ENCODE measurements at places on chromosomes 5 and 9.

GRCh38 chr5:149280802-149281201 is 9.1 kb downstream of the AFAP1L1 start:
- no peak for DNase-seq

DNA sequence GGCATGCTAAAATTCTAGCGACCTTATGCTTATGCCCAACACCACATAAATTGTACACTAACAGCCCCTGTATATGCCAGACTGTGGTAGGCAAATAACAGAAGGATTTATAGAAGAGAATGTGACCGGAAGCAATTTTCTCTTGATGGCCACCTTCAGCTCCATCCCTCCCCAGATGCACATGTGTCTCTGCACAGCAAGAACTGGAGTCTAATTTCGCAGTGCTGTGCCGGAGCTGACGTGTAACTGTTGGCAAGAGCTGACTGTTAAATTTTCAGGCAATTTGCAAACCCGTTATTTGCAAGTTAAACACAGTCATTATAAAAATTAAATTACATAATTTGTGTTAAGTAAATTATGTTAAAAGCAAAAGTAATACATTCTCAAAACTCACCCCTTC is 48.4 kb downstream of the PCA3 start:
- DNase-seq, result no peak

- DNase-seq, result no peak
Measured at GRCh38 chr5:7794311-7794710, 56.6 kb downstream of the CFAP90 start.

- DNase-seq, result no peak
Measured at GRCh38 chr9:136713550-136713949, 1.2 kb downstream of the DIPK1B start.

- DNase-seq, result no peak
Measured at GRCh38 chr5:177233206-177233605, 70.3 kb downstream of the RAB24 start.

GRCh38 chr9:98406469-98406868 is 151.0 kb upstream of the TBC1D2 start:
- no peak for DNase-seq

GRCh38 chr5:116303810-116304209 is 219.0 kb downstream of the COMMD10 start:
- no peak for DNase-seq

- no peak for DNase-seq
Measured at GRCh38 chr5:50694027-50694590, 27.7 kb downstream of the PARP8 start.

GRCh38 chr9:6232336-6232945 is 16.8 kb downstream of the IL33 start:
- DNase-seq, result no peak

- no peak for DNase-seq
Measured at GRCh38 chr5:10619649-10620048, 55.8 kb downstream of the ANKRD33B start.

- DNase-seq, result no peak
Measured at GRCh38 chr5:54091307-54092130, 218.9 kb downstream of the ARL15 start.

DNA sequence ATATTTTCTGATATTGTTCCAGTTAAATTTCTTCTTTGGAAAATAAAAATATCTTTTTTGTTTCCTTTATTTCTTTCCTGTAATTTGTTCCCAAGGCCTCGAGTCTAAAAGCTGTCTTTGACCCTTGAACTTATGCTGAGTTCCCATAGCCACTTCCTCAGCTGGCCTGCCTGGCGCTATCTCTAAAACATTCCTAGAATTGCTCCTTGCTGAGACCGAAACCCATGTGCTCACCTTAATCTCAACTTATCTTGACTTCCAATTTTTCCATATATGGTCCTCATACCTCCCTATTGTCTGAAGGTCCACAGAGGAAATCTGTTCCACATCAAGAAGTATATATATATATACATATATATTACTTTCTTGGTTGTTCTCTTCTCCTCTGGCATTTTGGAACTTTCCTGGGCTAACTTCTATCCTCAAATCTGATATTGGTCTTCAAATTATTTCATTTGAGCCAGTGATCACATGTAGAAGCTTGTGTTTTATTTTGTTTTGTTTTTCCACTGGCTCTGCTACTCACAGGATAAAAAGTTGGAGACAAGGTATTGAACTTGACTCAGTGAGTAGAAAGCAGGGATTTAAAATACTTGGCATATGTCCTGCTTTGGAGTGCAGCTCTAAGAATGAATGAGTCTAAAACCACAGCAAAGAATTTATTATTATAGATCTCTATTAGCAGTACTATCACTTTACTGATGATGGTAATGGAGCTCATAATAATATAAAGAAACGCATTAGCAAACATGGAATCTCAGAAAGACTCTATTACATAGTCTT is 45.2 kb downstream of the ENC1 start:
- no peak for DNase-seq

DNA sequence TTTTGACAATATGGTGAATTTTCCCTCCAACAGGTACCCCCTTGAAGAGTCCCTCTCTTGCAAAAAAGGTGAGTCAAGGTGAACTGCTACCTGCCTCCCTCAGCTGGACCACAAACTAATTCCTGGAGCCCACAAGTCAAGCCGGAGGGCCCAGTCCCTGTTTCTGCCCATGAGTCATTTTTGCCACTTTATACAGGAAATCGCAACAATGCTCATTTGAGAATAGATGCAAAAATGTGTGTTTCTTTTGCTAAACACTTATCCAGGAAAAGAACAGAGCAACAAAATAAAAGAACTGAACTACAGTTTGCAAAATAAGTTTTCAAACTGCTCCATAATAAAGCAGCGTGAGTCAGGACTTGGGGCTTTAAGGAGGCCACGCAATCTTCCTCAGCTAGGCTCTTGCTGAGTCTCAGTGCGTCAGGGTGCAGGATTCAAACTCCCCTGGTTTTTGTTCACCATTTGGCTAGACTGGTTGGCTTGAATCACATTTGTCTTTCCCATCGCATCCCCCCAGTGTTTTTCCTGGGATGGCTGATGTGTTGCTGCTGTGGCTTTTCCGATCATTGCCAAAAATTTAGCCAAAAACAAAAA is 102.7 kb downstream of the GOLPH3 start:
- no peak for DNase-seq

DNA sequence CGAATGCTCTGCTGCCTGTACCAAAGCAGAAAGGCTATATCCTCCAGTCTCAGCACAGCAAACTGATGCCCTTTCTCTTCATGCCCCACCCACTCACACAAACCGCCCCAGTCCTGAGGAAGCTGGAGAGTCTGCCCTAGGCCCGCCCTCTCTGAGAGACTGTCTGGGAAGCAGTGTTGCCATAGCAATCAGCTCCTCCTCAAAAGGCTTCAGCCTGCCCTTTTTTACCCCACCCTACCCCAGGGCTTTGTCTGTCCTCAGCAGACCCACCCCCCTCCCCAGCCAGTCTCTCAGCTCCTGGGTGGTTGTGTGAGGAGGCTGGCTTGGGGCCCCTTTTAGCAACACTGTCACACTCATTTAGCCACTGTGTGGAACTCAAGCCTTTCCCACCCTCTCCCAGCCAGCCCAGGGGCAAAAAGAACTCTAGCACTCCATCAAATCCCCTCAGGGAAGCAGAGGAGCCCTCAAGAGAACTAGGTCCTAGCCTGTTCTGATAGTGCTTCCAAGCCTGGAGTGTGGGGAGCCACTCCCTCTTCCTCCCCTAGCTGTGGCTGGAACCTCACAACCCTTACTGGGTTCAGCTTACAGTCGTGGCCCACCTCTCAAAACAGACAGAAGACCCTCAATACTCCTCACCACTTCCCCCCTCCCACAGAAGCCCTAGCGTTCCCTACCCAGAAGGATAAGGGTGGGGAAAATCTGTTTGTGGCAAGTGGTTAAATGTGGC is 1.4 kb downstream of the ATOSB start:
- peak; percentile 89 for DNase-seq

DNA sequence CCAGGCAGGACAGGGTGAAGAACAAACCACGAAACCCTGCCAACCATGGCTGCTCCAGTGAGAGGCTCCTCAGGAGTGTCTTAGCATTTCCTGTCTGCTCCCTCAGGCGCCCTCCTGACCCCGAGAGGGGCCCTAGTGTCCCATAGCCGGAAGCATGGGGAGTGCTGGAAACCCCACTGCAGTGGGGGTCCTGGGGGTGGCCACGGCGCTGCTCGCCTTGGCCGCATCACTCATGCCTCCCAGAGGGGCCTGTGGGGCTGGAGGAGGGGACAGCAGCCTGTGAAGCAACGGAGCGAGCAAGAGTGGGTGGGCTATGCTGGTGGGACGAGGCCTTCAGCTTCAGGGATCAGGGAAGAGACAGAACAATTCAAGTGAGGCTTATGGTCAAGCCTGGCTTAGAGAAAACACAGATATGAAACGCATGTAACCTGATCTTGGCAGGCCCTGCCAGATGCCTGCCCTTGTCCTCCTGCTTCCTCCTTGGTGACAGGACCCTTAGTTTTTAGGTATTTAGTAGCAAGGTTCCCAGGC is 219.1 kb downstream of the FANCC start:
- no peak for DNase-seq

DNA sequence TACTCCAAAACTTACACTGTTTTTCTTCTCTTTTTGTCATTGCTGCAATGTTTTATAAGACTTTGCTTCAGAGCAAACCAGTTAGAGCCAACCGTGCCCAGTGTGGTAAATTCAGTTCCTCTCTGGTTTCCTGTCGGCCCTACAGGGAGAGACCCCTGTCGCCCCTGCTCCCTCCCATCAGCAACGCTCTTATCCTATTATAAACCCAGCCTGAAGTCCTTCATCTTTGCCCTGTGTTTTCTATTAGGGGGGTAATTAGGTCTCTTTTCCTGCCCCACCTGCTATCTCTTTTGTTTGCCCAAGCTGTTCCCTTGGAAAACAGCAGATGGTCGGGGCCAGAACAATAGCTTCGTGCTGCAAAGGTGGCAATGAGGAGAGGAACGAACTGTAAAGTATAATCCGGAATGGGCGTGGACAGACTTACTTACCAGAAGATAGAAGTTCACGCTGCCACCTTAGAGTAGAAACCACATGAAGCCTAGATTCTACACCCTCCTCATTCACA is 21.4 kb upstream of the OTULINL start:
- peak; percentile 85 for DNase-seq

DNA sequence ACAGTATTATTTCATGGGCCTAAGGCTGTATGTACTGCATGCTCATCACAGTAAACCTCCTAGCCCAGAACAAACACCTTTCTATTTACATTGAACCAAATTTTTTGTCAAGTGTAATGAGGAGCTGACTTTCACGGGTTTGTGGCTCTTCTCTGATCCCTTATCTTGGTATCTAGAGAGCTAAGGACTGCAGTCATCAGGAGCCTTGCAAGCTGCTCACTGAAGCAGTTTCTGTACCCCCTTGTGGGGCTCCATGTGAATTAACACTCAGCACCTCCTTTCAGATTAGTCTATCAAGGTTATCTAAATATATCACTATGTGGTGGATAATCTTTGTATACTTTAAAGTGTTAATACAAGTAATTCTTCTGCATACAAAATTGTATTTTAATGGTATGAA is 108.2 kb downstream of the AUH start:
- DNase-seq, result peak; percentile 16

GRCh38 chr5:109584986-109585599 is 104.6 kb upstream of the MAN2A1 start:
- peak; percentile 30 for DNase-seq

DNA sequence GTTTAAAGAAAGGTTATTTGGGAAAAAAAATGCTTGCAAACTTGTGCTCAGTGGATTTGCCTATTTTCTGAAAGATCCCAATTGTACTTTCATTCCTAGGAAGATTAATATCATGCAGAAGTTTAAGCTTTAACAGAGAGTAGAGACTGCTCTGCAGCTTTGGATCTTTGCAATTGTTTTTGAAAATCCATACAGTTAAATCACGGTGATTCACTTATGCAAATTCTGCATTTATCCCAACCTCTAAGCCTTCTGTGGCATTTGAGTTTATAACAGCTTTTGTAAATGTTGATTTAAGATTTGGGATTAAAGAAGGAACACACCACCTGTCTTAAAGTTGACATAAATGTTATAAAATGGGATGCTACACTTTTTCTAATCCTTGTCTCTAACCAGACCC is 134.4 kb downstream of the EBF1 start:
- DNase-seq, result no peak

- no peak for DNase-seq
Measured at GRCh38 chr5:112907166-112907631, 14.8 kb downstream of the REEP5 start.

DNA sequence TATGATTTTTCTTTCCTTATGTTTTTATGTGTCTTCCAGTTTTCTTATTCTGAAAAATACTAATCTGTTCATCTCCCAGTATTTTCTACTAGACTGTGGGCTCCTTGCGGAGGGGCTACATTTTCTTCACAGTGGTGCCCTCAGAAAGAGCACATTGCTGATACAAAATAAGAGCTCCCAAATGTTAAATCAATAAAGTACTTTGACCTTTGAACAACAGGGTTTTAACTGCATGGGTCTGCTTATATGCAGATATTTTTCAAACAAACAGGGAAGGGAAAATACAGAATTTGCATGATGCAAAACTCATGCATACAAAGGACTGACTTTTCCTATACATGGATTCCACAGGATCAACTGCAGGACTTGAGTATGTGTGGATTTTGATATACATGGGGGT is 79.9 kb upstream of the ACO1 start:
- DNase-seq, result no peak

- no peak for DNase-seq
Measured at GRCh38 chr5:143501310-143502044, 98.0 kb upstream of the NR3C1 start.

GRCh38 chr9:99092643-99093491 is 12.0 kb upstream of the TGFBR1 start:
- DNase-seq, result peak; percentile 50

GRCh38 chr5:42772265-42772993 is 15.8 kb downstream of the CCDC152 start:
- DNase-seq, result no peak

GRCh38 chr5:171275841-171276544 is 33.1 kb upstream of the TLX3 start:
- no peak for DNase-seq

DNA sequence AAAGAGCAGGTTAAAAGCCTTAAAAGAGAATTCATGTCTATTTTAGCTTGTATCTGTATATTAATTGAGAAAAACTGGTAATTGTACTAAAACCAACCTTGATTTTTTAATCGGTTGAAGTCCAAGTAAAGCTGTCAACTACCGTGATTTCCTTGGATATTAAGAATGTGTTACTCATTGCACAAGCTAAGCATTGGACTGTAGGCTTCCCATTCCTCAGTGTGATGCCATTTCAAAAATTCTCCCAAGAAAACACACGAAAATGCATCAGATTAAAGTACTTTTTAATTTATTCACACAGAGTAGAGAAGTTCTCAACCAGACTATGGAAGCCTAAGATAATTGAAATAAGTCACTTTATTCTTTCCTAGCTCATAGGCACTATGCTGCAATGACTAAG is 761.4 kb upstream of the TYRP1 start:
- DNase-seq, result no peak

- DNase-seq, result no peak
Measured at GRCh38 chr9:2269778-2270177, 254.6 kb downstream of the SMARCA2 start.

All from KBM-7 (cell line).